ENCODE measurements at places on chromosomes 3 and 15.

DNA sequence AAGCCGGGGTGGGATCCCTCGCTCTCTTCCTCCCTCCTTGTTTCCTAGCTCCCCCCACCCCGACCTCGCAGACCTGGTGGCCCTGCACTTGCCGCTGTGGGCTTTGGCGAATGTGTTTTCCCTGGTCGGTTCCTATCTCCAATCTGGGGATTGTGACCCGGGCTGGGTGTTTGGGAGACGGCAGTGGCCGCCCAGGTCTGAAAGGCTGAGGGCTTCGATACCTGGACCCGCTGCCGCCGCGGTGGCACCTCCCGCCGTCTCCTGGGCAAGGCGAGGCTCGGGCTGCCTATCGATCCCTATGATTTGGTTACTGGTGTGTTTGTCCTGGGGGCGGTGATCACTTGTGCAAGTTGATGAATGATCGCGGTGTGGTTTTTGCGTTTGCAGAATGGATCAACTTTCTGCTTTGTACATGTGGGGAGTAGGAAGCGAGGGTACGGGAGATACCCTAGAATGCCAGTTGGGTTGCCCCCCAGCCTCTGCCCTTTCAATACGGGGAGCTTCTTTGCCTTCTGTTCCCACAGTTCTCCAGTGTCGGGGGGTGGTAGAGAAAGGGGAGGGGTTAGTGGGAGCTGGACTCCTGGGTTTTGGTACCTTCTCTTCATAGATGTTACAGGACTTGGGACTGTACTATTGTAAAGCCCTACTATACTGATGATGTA lies 3.0 kb downstream of the BBX start:
- no peak for DNase-seq

DNA sequence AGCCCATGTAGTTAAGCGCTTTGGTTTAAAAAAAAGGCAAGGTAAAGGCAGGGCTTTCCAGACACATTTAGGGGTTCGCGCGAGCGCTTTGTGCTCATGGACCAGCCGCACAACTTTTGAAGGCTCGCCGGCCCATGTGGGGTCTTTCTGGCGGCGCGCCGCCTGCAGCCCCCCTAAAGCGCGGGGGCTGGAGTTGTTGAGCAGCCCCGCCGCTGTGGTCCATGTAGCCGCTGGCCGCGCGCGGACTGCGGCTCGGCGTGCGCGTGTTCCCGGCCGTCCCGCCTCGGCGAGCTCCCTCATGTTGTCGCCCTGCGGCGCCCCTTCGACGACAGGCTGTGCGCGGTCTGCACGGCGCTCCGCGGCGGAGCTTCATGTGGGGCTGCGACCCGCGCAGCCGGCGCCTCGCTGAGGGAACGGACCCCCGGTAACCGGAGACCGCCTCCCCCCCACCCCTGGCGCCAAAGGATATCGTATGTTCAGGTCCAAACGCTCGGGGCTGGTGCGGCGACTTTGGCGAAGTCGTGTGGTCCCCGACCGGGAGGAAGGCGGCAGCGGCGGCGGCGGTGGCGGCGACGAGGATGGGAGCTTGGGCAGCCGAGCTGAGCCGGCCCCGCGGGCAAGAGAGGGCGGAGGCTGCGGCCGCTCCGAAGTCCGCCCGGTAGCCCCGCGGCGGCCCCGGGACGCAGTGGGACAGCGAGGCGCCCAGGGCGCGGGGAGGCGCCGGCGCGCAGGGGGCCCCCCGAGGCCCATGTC lies 927 bp downstream of the SMAD6 start:
- DNase-seq, result no peak

GRCh38 chr3:134998855-134999254 lies 203.8 kb downstream of the EPHB1 start:
- no peak for DNase-seq

DNA sequence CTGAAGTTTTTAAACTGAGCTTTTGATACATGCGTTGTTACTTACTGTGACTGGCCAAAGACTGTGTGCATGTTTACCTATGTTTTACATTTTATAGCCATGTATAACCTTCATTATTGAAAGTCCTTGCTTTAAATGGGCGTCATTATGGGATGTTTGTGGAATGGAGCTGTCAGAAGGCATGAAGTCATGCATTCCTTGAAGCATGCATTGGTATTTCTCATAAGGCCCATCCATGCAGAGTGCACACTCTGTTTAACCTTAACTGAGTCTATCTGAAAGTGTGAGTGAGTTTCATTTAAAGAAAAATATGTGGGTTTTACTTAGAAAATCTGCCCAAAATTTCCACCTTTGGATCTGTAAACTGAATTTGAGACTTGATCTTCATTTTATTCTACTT lies 51.1 kb downstream of the PSMD6 start:
- DNase-seq, result no peak

GRCh38 chr3:130490241-130490640 lies 26.7 kb upstream of the COL6A6 start:
- DNase-seq, result no peak

- no peak for DNase-seq
Measured at GRCh38 chr3:116899253-116899652, 189.7 kb downstream of the TUSC7 start.

GRCh38 chr3:59606638-59607266 lies 556.9 kb upstream of the CFAP20DC start:
- DNase-seq, result no peak

- no peak for DNase-seq
Measured at GRCh38 chr3:38649500-38650247, at the start of gene SCN5A. Gene SCN5A, minus strand, starts transcription at chr3:38649687. Its CDS starts 16,380 bp downstream, at chr3:38633307.

GRCh38 chr3:195732940-195733339 lies 12.2 kb downstream of the MUC20 start:
- no peak for DNase-seq

GRCh38 chr15:32861761-32862160 lies 144.0 kb downstream of the GREM1 start:
- no peak for DNase-seq

DNA sequence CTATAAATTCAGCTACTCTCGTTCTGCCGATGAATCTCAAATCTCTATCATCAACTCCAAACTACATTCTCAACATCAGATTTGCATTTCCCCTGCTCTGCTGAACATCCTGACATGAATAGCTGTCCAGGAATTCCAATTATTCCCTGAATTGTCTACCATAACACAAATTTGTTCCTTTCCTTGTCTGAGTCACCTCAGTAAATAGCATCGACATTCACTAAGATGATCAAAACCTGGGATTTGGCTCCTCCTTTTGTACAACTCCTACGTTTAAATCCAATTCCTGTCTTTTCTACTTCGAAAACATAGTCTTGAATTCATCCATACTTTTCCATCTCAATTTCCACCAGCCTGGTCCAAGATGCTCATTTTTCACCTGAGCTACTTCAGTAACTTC lies 107.0 kb downstream of the GREM1 start:
- DNase-seq, result no peak

- DNase-seq, result no peak
Measured at GRCh38 chr3:187954516-187954872, 199.5 kb upstream of the LPP start.

DNA sequence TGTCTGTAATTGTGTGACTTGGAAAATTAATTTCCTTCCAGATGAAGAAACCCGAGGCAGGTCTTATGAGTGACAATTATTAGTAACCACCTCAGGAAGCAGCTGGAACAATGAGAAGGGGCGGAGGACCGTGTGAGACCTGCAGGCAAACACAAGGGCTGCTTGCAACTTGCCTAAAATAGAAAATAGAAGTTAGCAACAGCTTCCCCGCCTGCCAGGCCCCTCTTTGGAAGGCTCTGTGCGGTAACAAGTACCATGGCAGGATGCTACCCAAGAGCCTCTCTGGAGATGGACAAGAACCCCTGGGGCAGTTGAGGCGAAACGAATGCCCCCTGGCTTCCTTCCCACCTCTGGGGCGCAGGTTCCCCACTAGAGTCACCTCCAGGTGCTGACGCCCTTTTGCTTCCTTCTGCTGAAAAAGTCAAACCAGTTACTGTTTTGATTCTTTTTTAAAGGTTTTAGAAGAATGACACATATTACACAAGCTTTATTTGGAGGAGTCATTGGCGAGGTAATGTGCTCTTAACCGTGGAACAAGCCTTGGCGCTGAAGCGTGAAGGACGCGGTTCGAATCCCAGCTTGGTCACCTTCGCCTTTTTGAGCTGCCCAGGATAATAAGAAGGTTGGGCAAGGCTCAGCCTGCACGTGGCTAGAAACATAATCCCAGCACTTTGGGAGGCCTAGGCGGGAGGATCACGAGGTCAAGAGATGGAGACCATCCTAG lies 47.0 kb upstream of the SYNM start:
- DNase-seq, result no peak

DNA sequence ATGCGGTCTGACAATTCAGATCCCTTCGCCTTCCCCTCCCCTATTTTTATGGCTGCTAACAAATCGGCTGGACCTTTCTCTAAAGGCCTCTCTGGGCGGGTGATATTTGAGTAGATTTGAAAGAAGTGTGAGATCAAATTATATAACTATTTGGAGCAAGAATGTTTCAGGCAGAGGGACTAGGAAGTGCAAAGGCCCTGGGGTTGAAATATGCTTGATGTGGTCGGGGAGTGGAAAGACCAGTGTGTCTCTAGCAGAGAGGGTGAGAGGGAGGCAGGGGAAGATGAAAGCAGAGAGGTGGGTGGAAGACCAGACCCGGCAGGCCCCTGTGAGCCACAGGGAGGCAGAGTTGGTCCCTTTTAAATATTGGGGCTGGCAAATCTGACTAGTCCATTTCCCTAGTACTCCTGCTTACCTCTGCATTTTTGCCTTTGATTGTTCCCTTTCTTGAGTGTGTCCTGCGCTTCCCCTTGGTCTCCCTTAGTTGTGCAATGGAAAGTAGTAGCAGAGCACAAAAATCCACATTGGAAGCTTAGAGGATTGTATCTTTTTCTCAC lies 32.3 kb downstream of the SLCO3A1 start:
- no peak for DNase-seq

- DNase-seq, result no peak
Measured at GRCh38 chr3:162799910-162800309, 1303.3 kb downstream of the OTOL1 start.

DNA sequence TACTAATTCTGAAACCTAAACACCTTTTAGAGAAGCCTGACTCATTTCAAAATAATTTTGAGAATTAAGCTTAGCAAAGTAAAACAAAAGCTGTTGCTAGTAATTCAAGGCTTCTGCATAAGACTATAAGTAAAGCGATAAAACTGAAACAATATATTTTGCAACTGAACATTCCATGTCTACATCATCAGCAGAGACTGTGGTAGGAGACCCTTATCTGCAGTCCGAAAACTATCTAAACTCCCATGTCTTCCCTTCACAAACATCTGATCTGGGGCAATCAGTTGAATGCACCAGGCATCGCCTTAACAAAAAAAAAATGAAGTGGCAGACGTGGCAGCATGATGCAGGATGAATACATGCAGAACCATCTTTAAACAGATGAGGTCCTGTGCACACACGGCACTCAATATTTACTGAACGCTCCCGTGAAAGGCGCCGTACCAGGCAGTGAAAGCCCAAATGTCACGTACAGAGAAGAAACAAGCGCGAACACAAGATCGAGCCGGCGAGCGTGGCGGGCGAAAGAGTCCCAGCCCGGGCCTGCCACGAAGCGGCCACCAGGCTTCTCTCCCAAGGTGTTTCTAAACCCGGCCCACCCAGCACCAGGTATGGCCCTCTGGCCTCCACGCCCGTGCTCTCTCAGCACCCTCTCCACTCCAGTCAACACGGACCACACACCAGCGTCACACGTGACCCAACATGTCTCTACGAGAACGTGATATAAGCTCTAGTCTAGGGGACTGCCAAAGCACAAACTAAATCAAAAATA lies 63.0 kb downstream of the CHSY1 start:
- no peak for DNase-seq

DNA sequence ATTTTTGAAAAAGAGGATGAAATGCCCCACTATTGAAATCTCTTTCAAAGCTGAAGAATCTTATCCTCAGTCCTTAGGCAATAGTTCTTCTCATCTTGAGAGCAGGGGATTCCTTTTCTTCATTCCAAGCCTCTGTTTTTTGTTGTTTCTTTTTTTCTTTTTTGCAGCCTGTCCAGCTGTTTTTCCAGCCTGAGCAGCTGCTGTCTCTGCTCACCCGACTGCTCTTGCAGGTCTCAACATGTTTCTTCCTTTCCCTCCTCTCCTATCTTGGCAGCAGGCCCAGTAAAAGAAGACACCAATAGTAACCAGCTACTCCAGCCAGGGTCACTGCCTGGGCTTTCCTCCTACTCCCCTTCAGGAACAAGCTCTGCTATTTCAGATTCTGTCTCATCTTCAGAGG lies 23.8 kb downstream of the MEX3B start:
- DNase-seq, result peak; percentile 14

DNA sequence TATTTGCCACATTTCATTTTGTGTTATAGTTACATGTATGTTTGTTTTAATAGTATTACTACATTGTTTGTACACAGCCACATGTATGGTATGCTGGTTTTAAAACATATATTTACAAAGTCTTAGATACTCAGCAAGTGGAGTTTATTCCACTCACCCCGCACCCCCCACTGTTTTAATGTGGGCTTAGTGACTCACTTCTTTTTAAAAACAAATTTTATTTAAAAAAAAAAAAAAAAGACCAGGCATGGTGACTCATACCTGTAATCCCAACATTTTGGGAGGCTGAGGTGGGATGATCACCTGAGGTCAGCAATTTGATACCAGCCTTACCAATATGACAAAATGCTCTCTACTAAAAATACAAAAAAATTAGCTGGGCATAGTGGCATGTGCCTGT lies 26.9 kb upstream of the TJP1 start:
- DNase-seq, result no peak

- no peak for DNase-seq
Measured at GRCh38 chr15:95874637-95875036, 455.9 kb upstream of the NR2F2 start.

DNA sequence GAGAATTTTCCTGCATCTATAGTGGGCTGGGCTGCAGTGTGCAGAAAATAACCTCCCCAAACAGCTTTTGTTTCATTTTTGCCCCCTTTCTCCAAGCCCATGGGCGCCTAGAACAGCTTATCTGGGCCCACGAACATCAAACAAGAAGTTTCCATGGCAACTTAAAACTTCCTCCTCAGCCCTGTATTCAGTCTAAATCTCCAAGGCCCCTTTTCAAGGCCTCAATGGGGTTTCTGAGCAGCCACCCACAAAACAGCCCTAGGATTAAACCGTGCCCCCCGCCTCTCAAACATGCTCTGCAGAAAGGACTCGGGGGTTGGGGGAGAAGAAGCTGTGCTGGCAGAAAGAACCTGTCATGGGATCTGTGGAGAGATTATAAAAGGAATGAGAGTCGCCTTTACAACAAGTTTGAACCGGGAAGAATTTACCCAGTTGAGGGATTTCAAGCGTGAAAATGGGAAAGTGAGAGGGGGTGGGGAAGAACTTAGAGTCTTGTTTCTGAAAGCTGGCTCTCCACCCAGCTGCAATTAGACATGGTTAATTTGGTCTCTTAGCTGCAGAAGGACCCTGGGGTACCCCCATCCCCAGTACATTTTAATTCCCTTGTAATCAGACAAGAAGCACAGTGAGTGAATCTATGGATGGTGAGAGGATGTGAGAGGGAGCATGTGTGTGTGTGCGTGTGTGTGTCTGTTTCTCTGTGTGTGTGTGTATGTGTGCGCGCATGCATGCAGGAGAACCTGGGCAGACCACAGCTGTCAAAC lies 4.3 kb upstream of the FAM107A start:
- no peak for DNase-seq

DNA sequence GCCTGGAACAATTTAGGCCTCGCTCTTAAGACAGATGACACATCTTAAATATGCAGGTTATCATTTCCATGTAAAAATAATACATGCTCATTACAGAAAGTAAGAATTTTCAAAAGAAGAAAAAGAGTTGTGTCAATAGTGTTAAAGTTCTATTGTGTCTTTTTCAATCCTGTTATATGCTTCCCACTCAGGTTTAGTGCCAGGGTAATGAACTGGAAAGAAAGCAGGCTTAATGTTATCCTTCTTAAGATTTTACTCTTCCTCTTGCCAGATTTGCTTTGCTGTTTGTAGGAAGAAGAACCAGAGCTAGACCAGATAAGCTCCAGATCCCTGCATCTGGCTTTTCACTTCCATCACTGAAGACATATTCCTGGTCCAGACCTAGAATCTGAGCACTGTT lies 128.6 kb downstream of the TPRG1 start:
- no peak for DNase-seq
